ENCODE measurements at places on chromosomes 1 and 21.
A peak's percentile ranks its signal among the peaks of the same experiment; 100 is the strongest.

GRCh38 chr21:30962013-30962412, 76.3 kb downstream of the KRTAP19-8 start:
- no peak for DNase-seq

DNA sequence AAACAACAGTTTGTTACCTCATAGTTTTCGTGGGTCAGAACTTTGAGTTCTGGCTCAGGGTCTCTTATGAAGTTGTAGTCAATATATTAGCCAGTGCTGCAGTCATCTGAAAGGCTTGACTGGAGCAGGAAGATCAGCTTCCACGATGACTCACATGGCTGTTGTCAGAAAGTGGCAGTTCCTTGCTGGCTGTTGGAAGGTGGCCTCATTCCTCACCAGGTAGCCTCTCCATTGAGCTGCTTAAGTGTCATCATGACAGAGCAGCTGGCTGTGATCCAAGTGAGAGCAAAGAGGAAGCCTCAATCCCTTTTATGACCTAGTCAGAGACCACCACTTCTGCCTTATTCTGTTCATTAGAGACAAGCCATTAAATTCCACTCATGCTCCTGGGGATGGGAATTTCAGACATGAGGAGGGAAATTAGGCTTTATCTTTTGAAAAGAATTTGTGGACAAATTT, 5.6 kb downstream of the OSBPL9 start:
- no peak for DNase-seq

- DNase-seq, result peak; percentile 61
Observed at GRCh38 chr1:207873055-207873890, 37.7 kb downstream of the CD34 start.

DNA sequence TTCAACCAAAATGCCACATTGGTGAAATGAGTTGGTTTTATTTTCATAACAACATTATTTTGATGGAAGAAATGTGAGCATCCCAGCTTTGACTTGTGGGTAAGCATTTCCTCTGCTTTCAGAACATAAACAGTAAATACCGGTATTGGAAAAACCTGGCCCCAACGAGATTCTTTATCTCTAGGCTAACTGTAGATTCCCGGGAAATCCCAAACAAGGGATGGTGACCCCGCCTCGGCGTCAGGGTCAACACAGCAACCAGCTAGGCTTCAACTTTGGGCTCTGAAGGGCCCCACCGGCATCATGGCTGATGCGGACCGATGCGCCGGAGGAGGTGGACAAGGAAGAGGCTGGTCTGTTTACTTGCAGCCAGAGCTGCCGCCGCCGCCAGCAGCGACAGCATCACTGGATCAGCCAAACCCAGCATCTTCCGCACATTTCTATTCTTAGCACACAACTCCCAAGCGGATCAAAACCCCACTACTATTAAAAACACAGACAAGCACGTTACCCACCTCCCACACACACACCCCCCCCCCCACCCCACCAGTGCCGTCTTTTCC, 1.1 kb downstream of the AKT3 start:
- DNase-seq, result peak; percentile 49

DNA sequence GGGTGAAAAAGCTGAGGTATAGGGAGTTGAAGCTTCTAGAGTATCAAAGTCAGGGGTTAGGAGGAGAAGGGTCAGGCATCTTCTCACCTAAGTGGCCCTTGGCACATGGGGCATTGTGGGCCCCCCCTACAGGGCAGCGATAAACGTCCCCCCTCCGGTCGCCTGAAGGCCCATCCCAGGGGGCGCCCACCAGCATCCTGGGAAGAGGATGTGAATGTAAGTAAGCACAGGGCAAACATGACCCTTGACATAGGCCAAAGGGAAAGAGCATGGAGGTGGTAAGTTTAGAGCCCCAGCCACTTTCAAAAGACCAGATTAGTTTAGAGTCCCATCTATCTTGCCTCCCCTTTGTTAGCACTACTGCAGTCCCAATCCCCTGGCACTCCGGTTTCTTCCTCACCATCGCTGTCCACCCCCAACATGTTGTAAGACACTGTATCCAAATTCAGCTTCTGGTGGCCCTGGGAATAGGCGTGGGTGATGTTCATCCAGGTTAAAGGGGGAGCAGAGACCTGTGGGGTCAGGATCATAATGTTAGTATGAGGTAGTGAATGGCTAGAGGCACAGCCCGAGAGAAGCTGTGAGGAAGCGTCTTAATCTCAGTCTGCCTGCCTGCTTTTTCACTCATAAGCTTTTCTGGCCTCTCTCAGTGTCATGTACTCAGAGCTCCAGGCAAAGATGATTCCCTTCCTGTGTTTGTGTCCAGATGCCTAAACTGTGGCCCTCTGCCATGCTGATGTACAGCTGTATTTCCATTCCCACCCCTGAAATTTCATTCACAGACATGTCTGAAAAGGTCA, 2.7 kb downstream of the ITGA10 start:
- no peak for DNase-seq

- no peak for DNase-seq
Observed at GRCh38 chr1:201876148-201876818, 12.4 kb upstream of the SHISA4 start.

DNA sequence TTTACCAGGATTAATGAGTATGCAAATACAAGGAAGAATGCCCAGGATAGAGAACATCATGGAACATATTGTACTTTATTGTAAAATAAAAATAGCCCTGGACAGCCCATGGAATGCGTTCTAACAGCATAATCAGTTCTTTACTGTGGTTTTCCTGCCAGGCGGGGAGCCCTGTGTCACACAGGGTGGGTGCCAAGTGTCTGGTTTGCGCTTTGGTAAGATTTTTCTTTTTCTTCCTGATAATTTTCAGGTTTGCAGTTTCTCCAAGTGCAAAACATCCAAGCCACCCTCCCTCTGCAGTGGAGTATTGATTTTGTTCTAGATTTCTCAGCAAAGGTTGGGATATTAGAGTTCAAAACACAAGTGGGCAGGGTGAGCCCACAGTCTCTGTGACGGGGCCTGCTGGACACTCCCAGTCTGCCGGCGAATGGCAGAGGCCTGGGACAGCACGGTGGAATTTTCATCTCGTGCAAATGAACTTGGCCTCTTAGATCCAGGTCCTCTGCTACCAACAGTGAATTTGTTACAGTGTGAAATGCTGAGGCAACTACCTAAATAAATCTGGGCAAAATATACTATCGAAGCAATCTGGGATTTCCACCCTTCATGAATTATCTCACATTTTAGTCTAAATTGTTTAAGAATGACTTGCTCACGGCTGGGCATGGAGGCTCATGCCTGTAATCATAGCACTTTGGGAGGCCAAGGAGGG, 15.6 kb upstream of the KCNJ15 start:
- no peak for DNase-seq

- DNase-seq, result no peak
Observed at GRCh38 chr21:33801424-33802405, 113.9 kb downstream of the ATP5PO start.

- no peak for DNase-seq
Observed at GRCh38 chr1:36869826-36870225, 164.5 kb downstream of the GRIK3 start.

DNA sequence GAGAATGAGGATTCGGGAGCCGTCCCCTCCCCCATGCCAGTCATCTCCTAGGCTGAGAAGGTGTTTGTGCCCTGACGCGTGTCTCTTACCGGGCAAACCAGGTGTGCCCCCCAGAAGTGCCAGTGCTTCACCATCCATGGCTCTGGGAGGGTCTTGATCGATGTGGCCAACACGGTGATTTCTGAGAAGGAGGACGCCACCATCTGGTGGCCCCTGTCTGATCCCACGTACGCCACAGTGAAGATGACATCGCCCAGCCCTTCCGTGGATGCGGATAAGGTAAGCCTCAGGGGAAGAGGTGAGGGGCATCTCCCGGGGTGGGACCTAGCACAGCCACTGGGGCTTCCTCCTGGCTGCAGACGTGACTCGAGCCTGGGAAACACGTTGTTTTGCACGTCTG, 959 bp downstream of the PADI6 start:
- no peak for DNase-seq

- no peak for DNase-seq
Observed at GRCh38 chr1:157367091-157367739, 185.1 kb downstream of the FCRL5 start.

- no peak for DNase-seq
Observed at GRCh38 chr1:27862671-27863537, 9.4 kb upstream of the THEMIS2 start.

- DNase-seq, result no peak
Observed at GRCh38 chr1:197553281-197553680, 222.0 kb downstream of the DENND1B start.

GRCh38 chr1:20654104-20654690, 7.0 kb downstream of the DDOST start:
- DNase-seq, result no peak

- peak; percentile 49 for DNase-seq
Observed at GRCh38 chr21:31974454-31974985, 101.7 kb downstream of the HUNK start.

- no peak for DNase-seq
Observed at GRCh38 chr1:207397525-207397926, 56.6 kb upstream of the CR2 start.

DNA sequence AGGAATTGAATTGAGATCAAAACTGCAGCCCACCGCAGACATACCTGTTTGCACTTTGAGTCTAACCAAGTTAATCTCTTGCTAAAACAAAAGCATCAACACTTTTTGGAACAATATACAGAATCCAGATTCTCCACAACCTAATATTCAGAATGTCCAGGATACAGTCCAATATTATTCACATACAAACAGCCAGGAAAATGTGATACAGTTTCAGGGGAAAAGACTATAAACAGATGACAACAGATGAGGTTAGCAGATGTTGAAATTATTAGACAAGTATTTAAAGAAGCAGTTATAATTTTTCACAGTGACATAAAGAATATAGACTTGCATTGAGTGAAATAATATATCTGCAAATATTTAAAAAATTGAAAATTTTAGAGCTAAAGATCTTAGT, 678.1 kb upstream of the CXADR start:
- no peak for DNase-seq

- no peak for DNase-seq
Observed at GRCh38 chr1:162213281-162213912, 143.9 kb downstream of the NOS1AP start.

- peak; percentile 53 for DNase-seq
Observed at GRCh38 chr1:202811296-202812175, 782 bp downstream of the PCAT6 start.

DNA sequence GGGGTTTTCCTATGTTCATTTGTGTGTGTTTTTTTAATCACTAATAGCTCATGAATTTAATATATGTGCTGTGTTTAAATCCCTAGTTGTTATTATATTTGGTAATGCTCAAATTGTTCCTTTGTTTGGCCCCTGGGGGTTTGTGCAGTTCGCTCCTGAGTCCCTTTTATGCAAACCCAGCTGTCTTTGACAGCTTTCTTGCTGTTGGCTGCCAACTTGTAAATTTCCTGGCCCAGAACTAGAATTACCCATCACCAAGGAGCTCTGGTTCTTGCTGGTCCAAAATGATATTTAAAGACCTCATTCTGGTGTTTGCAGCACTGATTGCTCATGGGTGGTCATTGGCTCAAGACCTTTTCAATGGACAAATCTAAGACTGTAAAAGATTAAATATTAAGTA, 39.6 kb upstream of the PGBD5 start:
- no peak for DNase-seq

- no peak for DNase-seq
Observed at GRCh38 chr1:80064524-80064923, 1058.0 kb upstream of the ADGRL4 start.

DNA sequence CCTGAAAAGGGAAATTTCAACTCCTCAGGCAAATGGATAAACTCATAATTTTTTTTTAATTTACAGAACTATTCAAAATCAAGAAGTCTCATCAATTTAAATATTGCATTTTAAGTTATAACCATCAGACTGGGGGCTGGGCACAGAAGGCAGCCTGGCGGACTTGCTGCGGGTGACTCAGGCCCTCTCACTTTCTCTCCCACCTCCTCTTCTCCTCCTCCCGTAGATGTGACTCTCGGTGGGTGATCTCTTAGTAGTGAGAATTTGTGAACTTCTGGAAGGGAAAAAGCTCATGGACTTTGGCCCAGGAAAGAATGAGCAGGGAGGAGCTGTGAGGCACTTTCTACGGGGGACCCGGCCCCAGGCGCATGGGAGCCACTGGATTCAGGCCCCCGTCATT, 32.9 kb downstream of the CLIC6 start:
- no peak for DNase-seq

GRCh38 chr1:68174738-68175113, 57.6 kb downstream of the WLS start:
- no peak for DNase-seq

DNA sequence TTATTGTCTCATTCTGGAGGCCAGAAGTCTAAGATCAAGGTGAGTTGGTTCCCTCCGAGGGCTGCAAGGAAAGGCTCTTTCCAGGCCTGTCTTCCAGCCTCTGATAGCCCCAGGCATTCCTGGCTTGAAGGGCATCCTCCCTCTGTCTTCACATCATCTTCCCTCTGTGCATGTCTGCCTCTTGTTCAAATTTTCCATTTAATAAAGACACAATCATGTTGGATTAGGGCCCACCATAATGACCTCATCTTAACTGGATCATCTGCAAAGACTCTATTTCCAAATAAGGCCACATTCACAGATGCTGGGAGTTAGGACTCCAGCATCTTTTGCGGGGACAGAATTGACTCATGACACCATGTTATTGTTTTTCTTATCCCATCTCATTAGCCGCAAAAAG, 24.5 kb downstream of the HUNK start:
- DNase-seq, result no peak

GRCh38 chr1:202656951-202657646, 53.2 kb downstream of the SYT2 start:
- DNase-seq, result no peak

DNA sequence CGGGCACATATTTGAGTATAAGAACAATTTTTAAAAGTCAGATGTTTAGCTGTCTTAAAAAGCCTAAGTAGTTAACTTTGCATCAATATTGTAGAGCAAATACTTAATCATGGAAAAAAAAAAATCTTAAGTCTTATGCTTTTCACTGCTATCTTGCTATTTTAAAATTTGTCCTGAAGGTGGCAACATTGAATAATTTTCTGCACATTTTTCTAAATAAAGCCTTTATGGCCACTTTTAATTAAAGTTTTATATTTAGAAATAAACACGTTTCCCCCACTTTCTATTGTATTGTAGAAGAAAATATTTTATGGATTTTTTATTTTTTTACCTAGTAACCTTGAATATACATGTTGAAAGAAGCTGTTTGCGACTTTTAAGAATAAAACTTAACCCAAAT, 198.8 kb downstream of the AMY1C start:
- DNase-seq, result no peak

DNA sequence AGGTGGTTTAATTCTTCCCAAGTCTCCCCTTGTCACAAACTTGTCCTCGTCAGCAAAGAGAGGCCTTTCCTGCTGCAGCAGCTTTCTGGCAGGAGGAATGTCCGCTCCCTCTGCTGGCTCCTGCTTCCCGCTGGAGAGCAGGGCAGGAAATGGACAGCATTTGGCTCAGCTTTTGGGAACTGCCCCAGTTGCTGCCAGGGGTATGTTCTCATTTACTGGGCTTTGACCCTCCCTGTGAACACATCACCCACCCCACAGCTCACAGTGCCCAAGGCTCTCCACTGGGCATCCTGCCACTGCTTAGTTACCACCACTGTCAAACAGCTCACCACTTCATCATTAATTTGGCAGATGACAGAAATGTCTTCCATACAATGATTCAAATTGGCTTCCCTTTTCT, 75.4 kb downstream of the MRPL37 start:
- no peak for DNase-seq

Data from activated CD4-positive, alpha-beta memory T cell treated with anti-CD3 and anti-CD28 coated beads, Interleukin-2, amount 10 ng/mL, durations not matched to agents 7 days and 5 days (primary cell).